ENCODE measurements at places on chromosomes 12 and 14.

DNA sequence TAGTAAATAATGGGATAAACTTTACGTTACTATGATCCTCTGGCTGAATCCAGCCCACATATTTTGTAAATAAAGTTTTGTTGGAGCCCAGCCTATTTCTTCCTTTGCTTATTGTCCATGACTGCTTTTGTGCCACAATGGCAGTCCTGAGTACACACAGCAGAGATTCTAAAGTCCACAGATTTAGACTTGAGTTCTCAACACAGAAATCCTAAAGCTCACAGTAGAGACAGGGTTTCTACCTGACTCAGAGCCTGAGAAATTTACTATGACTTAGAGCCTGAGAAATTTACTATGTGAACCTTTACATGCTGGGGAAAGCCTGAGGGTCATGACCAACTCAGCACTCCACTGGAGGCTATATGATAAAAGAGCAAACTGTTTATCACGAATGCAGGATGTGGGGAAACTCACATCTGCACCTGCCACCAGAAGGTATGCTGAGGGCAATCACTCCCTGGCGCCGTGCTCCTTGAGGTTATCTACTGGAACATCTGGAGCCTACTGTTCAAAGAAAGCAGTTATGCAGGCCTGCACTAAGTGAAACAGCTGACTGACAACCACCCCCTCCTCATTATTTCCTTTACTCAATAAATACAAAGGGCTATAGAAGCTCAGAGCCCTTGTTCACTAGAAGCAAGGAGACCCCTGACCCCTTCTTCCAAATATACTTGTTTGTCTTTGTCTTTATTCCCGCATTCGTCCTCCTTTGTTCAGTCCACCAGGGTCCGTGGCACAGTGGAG, 52.6 kb upstream of the BICD1 start:
- no peak for DNase-seq

DNA sequence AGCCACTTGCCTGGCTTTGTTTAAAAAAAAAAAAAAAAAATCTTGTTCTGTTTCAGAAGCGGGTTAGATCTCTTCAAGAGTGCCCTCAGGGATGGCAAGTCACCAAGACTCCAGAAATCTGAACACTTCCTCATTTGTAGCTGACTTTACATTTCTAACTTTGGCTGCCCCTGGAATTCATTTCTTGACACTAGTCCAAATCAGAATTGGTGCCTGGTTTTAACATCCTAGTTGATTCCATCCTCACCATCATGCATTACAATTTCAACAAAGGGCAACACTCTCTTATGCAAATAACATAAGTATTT, 295.5 kb downstream of the RMST start:
- DNase-seq: no peak

DNA sequence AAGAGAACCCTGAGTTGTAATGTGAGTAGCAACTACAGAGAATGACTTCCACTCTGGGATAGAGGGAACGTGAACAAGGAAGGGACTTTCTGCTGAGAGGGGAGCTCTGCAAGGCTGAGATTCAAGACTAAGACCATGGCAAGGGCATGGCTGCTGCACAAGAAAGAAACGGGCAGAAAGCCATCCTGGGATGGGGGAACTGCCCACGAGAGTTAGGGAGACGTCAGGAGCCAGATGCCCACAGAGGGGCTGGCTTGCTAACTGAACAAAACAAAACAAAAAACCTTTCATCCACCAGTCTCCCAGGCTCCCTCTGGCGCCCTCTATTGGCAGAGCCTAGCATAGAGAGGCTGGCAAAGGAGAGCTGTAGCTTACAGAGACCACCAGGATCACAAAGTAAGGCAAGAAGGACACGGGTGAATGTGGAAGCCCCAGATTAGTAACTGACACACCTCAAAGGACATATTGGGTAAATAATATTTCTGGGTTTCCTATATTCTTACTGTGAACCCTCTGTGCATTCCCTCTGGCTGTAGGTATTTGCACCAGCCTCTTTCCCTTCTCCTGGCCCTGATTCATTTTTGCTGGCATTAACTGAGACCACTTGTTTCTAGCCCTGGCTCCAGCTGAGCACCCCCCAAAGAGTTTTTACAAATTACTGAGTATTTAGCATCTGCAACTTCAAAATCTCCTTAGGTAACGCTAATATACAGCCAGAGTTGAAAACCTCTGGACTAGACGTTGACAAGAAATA, 338.3 kb downstream of the EMP1 start:
- no peak for DNase-seq

GRCh38 chr14:101564819-101565698, 3.8 kb downstream of the DIO3 start:
- no peak for DNase-seq

- DNase-seq: no peak
Measured at GRCh38 chr12:104722601-104723534, 235.2 kb downstream of the SLC41A2 start.

- DNase-seq: no peak
Measured at GRCh38 chr12:111102102-111102739, 181.8 kb upstream of the MYL2 start.

- DNase-seq: peak; percentile 23
Measured at GRCh38 chr12:48980389-48980952, 2.3 kb downstream of the WNT1 start.

DNA sequence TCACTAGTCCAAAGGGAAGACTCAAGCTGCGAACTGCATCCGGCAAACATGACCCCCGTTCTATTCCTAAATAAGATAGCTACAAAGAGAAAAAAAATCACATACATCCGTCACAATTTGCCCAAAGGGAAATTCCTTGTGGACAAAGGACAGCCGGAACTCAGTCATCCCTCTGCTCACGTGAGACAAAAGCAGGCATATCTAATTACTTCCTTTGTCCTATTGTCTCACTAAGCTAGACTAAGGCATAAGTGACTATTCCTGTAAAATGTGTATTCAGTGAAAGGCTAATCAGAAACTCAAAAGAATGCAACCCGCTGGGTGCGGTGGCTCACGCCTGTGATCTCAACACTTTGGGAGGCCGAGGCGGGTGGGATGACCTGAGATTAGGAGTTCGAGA, 27.2 kb upstream of the NINJ2 start:
- DNase-seq: no peak

DNA sequence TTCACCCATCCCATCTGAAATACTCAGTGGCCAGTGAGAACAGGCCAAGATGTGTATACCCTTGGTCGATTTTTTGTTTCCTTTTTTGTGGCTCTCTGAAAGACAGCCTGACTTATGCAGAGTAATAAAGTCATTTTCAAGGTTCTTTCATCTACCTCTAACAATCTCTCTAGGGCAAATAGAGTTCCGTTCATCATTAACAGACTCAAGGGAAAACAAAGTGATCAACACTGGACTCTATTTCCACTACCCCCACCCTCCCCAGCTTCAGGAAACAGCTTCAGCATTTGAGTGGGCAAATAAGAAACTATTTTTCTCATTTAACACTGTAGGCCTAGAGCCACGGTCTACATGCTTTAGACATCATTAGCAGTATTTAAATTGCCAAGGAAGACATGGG, 15.9 kb downstream of the PRKAB1 start:
- no peak for DNase-seq

DNA sequence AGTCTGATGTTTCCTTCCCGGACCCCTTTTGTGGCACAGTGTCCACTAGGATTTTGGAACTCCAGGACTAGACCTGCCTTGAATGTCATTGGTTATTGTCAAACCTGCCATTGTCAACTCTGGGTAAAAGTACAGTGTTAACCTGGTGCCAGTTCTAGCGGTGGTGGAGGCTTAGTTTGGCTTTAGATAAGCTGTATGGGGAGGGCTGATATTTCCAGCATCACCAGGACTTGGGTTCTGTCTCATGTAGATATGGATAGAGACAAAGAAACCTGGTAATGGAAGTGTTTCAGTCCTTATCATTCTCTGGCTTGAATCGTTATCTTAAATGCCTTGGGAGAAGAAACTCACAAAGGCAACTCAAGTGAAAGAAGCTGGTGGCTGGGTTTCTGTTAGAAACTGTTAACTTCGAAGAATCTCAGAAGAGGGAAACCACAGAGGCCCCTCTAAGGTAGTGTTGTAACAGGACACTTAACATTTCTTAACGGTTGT, 10.6 kb downstream of the CHST11 start:
- no peak for DNase-seq

DNA sequence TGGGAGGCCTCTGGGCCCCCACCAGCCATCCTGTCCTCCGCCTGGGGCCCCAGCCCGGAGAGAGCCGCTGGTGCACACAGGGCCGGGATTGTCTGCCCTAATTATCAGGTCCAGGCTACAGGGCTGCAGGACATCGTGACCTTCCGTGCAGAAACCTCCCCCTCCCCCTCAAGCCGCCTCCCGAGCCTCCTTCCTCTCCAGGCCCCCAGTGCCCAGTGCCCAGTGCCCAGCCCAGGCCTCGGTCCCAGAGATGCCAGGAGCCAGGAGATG, 729 bp upstream of the GAPDH start:
- DNase-seq: no peak

DNA sequence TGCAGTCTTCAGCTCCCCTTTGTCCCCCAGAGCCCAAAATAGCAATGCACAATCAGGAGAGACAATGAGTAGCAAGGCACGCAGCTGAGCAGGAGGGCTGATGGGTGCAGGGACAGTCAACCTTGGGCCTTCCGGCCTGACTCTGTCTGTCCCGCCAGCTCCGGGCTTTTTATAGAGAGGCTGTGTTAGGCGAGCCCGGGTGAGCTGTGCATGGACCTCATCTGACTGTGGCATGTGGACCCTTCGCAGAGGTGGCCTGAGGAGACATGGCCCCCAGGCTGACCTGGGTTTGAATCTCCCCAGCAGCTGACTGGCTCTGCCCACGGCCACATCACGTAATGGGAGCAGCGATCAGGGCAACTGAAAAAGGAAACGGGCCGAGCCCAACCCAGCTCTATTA, 177.9 kb downstream of the TSPAN9 start:
- DNase-seq: no peak

- no peak for DNase-seq
Measured at GRCh38 chr12:80064269-80064668, 35.1 kb upstream of the OTOGL start.

GRCh38 chr14:99860219-99860618, 67.0 kb downstream of the EML1 start:
- DNase-seq: no peak

DNA sequence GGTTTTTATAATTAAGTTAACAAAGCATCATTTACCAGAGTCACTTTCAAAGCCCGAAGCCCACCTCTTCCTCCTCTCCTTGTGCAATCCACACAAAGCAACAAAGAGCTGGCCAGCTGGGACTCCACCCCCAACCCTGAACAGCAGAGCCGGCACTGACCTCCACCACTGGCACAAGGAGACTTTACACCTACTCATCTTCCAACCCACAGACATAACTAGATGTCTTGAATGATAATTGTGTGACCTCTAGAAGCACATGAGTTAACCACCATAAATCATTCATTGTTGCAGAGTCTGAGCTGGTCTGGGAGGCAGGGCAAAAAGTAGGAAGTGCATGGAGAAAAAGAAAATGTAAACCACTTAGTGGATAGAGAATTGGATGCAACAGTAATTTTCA, 72.2 kb downstream of the ST8SIA1 start:
- no peak for DNase-seq

- no peak for DNase-seq
Measured at GRCh38 chr12:129202109-129202814, 349.0 kb downstream of the GLT1D1 start.

DNA sequence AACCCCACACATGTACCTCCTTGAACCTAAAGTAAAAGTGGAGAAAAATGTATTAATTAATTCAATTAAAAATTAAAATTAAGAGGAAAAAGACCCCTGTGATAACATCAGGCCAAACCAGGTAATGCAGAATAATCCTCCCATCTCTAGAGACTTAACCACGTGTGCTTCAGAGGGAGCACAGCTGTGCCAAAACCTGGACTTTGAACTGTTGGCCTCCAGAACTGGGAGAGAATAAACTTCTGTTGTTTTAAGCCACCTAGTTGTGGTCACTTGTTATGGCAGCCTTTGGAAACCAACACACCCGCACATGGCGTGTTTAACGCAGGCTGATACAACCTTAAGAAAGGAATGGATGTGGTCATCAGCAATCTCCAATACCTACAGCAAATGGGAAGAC, 23.8 kb downstream of the OAS2 start:
- DNase-seq: no peak

GRCh38 chr14:100587763-100588411, 670 bp upstream of the BEGAIN start:
- DNase-seq: no peak

- DNase-seq: no peak
Measured at GRCh38 chr12:73414926-73415325, 1122.7 kb upstream of the ATXN7L3B start.

- DNase-seq: no peak
Measured at GRCh38 chr14:23366426-23366921, 1.5 kb upstream of the EFS start.

DNA sequence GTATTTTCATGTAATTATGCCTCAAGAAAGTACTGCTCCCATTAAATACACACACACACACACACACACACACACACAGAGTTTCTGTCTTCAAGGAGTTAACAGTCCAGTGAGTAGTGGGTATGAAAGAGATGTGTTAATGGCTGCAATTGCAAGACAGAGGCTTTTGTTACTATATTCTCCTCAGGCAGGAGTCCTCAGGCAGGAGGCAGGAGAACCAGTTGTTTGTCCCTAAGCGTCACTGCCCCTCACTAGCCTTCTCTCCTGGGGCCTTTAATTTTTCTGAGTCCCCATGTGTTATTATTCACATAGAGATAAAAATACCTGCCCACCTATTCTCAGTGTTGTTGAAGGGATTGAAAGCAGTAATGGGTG, 31.2 kb downstream of the DAD1 start:
- DNase-seq: no peak

GRCh38 chr14:100542619-100543205, 44.5 kb downstream of the BEGAIN start:
- DNase-seq: no peak

- no peak for DNase-seq
Measured at GRCh38 chr12:124915239-124916236, 1.1 kb upstream of the UBC start.

DNA sequence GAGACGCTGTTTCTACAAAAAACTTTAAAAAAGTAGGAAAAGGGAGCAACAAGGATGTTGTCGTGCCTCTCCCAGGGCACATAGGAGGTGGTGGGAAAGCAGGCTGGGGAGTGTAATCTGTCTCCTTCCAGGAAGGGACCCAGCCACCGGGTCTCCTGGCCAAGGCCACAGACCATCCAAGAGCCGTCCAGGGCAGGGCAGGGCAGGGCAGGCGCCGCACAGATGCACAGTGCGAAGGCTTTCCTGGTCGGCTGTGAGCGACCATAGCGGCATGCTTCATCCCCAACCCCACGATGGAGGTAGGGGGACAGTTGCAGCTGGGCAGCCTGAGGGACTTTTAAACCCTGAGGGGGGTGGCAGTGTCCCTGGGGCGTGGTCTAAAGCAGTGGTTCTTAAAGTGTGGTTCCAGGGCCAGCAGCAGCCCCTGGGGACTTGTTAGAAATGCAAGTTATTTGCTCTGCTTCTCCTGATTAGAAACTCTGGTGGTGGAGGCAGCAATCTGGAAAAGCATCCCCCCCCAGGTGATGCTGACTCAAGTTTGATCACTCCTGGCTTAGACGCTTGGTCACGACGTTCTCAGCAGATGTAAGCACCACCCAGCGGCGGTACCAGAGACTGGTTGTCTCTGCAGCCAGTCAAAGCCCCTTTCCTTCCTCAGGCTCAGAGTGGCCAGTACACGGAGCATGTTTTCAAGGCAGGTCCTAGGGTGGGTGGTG, 197.4 kb upstream of the PRMT8 start:
- no peak for DNase-seq

GRCh38 chr14:103849151-103849886, 1.9 kb upstream of the PPP1R13B start:
- no peak for DNase-seq
